ENCODE measurements at places on chromosomes 16 and 17.

DNA sequence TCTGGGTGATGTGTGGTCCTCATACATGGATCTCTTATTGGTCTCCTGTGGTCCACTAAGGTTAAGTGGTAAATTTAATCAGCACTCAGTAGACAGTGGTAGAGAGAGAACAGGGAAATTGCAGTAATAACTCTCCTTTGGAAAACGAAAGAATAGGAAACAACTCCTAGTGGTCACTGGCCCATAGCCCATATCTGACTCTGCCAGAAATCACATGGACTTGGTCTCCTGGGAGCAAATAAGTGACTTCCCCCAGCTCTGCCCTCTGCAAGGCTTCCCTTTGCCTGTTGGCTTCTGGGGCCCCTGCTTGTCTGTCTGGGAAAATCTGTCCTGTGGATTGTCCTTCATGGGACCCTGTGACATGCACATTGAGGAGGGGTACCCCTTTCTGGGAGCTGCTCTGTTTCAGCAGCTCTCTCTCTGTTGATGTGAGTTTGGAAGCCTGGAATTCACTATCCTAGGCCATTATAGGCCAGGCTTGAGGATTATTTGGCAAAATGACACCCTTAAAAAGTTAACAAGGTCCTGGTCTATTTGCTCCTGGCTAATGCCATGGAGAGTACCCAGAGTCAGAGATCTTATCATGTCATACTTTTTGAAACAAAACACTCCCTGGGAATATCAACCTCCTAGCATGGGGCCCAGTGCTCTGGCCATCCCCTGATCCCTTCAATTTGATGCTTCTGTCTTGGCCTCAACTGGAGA is 58.0 kb upstream of the HNF1B start:
- DNase-seq, result no peak

- DNase-seq, result no peak
Observed at GRCh38 chr17:62884781-62885180, 76.7 kb upstream of the MARCHF10 start.

GRCh38 chr16:3861808-3862451 is 18.6 kb downstream of the CREBBP start:
- no peak for DNase-seq

GRCh38 chr17:14693382-14693781 is 392.5 kb downstream of the HS3ST3B1 start:
- DNase-seq, result no peak

DNA sequence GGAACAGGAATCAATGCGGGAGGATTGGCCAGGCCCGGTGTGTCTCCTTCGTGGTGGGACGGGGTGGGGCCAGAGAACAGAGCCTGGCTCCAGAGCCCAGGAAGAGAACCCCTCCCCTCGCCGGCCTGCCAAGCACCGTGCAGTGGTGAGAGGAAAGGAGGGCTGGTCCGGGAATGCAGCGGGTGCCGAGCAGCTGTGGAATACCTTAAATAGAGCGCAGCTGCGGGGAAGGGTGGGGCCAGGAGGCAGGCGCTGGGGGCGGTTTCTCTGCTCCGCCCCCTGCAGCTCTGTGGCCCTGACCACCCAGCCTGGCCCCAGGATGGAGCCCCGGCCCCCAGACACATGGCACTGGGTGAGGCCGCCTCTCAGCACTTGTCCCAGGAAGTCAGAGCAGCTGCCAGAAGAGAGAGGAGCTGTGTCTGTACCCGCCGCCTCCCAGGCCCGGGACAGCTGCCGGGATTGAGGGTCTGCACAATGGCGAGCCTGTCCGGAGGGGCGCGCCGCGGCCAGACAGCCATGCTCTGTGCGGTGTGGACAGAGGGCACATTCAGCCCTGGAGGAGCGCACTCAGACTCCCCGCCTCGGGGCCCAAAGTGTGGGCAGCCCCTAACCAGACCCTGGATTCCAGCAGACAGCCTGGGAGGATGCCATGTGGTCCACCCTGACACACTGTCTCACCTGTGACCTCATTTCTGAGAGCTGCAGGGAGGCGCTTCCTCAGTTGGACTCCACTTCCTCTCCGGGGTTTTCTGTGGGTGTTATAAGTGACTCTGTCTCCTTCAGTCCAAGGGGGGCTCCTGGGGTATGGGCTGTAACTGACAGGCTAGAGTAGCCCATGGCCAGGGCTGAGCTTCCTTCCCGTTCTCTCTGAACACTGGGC is 268.8 kb downstream of the SEC14L1 start:
- no peak for DNase-seq

DNA sequence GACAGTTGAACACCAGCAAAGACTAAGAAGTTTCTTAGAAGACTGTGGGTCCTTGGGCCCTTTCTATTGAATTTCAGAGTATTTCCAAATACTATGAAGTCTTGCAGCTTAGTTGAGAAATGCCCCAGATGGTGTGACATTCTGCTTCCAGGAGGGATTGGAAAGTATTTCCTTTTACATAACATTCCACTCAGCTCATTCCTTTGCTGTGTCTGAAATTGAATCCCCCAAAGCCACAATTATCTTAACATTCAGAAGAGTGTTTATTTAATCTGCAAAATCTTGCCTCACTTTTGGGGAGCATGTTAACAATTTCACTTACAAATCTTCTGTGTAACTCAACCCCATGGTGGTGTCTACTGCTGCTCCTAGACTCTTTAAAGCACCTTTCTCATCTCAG is 307.7 kb downstream of the WWOX start:
- DNase-seq, result no peak

- no peak for DNase-seq
Observed at GRCh38 chr17:17071531-17072360, 29.5 kb downstream of the MPRIP start.

DNA sequence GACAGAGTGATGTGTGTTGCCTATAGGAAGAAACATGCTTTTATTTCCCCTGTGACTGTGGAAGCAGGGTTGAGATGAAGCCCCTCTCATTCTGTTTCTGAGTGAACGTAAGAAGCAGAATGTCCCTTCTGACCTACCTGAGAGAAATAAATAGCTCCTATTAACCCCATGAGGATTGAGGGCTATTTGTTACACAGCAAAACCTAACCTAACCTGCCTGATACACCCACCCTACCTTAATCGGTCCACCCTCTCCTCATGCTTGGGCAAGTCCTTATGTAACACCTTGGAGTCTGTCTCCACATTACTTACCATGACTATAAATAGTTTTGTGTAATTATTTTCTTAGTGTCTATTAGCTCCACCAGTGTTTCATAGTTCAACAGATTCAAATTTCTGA is 41.9 kb downstream of the SALL1 start:
- no peak for DNase-seq

GRCh38 chr16:53131363-53132071 is 76.7 kb downstream of the CHD9 start:
- peak; percentile 68 for DNase-seq

- DNase-seq, result no peak
Observed at GRCh38 chr16:53031323-53031942, 21.3 kb downstream of the CHD9NB start.

GRCh38 chr17:82798752-82799151 is 41.1 kb downstream of the ZNF750 start:
- DNase-seq, result no peak

- DNase-seq, result peak; percentile 99
Observed at GRCh38 chr17:47188876-47189731, at the start of gene CDC27. TSS of gene CDC27 (minus strand) at chr17:47189295. CDS start at chr17:47189172, 123 bp downstream.

DNA sequence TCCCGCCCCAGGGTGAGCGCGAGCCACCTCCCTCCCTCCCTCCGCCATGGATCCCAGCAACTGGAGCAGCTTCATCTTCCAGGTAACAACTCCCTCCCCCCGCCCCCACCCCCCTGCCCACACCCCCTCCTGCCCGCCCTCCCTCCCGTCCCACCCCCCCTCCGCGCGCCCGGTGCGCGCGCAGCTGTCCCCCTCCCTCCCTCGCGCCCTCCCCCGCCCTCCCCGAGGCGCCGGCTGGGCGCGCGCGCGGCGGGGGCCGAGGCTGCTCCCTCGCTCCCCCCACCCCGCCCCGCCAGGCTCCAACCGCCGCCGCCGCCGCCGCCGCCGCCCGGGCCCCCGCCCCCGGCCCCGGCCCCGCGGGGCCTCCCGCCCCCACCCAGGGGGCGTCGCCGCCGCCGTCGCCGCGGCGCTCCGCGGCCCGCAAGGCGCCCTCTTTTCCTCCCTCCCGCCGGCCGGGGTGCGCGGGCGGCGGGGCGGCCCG is at the start of gene MAZ:
MAZ (plus strand) TSS at position 431 of the 481 bp plus-strand sequence. CDS start 173 bp downstream, outside the sequence.
- peak; percentile 93 for DNase-seq

DNA sequence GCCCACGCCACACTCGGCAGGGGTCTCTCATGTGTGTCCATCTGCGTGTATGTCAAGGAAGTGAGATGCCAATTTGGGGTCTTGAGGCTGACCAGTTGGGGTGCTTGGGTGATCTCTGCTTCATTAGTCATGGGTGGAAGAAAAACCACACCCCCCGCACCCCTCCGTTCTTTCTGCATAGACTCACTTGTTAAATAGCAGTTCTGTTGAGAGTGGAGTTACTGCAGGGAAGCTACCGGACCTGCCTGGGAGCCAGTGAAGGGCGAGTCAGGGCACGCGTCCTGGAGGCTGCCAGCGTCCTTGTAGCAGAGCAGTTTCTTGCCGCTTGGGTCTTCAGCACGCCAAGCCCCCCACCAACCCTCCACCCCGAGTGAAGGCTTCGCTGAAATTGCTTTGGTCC is 8.5 kb downstream of the SNN start:
- no peak for DNase-seq

DNA sequence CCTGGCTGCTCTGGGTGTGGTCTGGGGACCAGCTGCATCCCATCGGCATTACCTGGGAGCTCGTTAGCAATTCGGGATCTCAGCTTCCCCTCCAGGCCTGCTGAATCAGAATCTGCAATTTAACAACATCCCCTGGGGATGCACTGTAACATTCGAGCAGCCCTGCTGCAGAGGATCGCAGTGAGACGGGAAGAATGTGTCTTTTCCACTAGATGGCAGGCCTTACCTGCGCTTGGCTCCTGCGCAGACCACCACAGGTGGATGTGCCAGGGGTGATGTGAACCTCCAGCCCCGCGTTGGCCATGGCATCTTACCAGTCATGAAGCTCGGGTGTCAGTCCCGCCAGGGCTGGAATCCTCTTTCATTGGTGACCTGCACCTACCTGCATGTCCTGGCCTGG is 209.9 kb downstream of the PRKCB start:
- DNase-seq, result no peak

Measured in breast epithelium (tissue), 4 donors.